ENCODE measurements at places on chromosomes 7 and 10.

- DNase-seq, result no peak
Observed at GRCh38 chr10:72126184-72126871, 38.0 kb upstream of the SPOCK2 start.

GRCh38 chr7:155365146-155365874 is 67.6 kb downstream of the INSIG1 start:
- no peak for DNase-seq

- no peak for DNase-seq
Observed at GRCh38 chr10:35056133-35056532, 34.0 kb downstream of the CUL2 start.

GRCh38 chr7:107167483-107168232 is 1.1 kb upstream of the HBP1 start:
- no peak for DNase-seq

- no peak for DNase-seq
Observed at GRCh38 chr7:17963281-17963680, 23.0 kb upstream of the SNX13 start.

- DNase-seq, result no peak
Observed at GRCh38 chr10:27687326-27687725, 58.3 kb downstream of the MKX start.

DNA sequence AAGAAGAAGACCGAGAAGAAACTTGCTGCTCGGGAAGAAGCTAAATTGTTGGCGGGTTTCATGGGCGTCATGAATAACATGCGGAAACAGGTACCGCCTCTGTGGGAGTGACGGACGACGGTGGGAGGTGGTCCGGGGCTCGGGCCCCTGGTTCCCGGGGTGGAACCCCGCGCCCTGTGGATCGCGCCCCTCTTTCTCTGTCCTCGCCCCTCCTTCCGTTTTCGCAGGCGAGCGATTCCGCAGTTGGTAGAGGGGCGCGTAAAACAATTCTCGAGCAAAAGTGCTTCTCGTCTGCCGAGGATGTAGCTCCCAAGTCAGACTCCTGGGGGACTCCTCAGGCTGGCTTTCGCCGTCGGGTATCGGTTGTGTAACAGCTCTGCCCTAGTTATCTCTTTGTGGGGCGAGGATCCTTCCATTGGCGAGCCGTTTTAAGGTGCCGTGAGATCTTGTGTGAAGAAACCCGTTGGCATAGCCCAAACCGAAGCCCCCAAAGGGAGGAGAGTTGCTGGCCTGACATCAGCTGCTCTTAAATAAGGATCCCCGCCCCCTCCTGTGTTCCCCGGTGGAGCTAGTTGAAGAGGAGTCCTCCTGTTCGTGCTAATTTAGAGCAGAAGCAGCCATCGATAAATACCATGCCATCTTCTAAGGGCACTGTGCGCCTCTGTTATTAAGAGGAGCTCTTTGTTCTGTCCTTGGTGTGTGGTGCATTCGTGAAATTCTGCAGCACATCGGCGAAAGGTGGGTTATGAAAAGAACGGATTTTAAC is 655 bp downstream of the KLHL7 start:
- DNase-seq, result peak; percentile 15

GRCh38 chr10:132753596-132753995 is 32.4 kb downstream of the NKX6-2 start:
- no peak for DNase-seq

DNA sequence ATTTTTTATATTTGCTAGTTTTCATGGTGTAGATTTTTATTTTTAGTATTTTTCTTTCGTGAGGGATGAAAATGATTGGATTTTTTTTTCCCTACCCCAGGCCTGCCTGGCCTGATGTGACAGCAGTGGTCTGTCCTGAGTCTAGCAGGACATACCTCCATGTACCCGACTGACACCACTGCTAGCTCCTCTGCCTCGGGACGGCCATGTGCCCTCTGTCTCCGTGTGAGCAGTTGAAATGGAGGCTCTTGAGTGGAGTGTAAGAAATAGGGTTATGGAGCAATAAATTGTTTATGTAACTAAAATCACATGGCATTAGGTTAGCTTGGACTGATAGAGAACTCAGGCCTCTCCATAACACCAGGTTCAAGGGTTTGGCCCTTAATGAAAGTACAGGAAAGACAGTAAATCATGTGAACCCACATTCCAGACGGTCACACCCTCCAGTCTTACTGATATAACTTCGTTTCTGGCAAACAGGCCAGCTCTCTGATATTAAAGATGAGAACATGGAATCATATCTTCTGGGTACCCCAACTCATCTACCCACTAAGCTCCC is 734.1 kb downstream of the KCNMA1 start:
- no peak for DNase-seq

- no peak for DNase-seq
Observed at GRCh38 chr10:30000802-30001571, 58.4 kb downstream of the JCAD start.

DNA sequence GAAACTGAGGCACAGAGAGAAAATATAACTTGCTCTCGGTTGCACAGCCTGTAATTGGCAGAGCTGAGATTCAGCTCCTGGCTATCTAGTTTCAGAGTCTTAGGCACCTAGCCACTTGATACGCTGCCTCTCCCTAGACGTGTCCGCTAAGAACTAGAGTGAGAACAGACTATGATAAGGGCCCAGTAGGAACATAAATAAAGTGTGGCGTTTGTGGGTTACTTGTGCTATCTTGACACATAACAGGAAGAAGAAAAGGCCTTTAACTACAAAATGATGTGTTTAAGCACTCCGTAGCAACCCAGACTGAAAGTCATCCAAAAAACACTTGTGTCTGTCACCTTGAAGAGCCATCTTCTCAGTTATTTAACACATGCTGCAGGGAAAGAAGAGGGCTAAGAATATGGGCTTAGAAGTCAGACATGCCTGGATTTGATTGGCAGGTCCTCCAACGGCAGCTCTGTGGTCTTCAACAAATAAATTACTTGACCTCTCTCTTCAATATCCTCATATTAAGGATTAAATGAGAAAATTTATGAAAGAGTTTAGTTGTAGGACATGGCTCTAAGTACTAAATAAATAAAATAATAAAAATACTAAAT is 96.2 kb downstream of the SGMS1 start:
- no peak for DNase-seq

DNA sequence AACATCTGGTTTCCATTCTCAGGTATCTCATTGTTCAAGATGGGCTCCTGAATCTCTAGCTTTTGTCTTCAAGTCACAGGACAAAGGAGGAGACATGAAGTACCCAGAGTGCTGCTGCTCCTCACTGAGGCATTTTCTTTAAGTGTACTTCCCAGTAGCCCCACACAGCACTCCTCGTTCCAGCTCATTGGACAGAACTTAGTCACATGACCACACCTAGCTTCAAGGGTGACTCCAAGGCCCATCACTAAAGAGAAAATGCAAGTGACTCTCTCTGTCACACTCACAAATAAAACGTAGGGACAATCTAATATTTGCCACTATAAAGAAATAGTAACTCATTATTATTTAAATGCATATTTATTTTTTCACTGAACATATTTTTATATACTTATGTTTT is 58.3 kb upstream of the NEUROD6 start:
- no peak for DNase-seq

GRCh38 chr7:77985974-77986339 is 187.4 kb downstream of the PHTF2 start:
- no peak for DNase-seq

- no peak for DNase-seq
Observed at GRCh38 chr10:3580565-3580964, 204.4 kb downstream of the KLF6 start.

DNA sequence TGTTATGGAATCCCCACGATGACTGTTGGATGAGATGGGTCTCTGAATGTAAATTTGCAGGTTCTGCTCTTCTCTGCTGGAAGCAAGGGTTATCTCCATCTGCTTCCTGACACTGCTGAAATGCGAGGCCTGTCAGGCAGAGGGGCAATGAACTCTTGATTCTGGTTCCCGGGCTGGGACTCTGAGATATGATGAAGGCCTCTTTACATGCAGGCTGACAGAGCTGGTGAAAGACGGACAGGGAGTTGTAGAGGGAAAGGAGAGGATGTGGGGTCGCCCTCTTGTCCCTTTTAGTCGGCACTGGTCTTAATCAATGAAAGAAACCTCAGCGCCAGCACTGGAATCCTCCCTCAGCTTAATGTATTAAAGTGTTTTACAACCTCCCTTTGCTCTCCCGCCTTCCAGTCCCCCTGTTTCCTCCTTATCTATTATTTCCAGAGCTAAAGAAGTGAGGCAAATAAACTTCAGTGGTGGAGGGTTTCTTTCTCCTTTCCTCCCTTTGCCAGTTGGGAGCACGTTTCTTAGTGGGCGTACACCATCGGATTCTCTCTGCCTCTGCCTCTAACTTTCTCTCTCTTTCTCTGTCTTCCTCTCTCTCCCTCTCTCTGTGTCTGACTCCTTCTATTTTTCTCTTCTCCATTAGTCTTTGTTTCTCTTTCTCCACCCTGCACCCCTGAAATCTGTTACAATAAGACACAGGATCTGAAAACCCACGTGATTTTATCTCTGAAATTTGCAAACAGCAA is 145.6 kb downstream of the BAMBI start:
- DNase-seq, result no peak

- no peak for DNase-seq
Observed at GRCh38 chr10:71338728-71339495, 19.9 kb downstream of the SLC29A3 start.

- no peak for DNase-seq
Observed at GRCh38 chr10:100021322-100021721, 11.6 kb upstream of the DNMBP start.

DNA sequence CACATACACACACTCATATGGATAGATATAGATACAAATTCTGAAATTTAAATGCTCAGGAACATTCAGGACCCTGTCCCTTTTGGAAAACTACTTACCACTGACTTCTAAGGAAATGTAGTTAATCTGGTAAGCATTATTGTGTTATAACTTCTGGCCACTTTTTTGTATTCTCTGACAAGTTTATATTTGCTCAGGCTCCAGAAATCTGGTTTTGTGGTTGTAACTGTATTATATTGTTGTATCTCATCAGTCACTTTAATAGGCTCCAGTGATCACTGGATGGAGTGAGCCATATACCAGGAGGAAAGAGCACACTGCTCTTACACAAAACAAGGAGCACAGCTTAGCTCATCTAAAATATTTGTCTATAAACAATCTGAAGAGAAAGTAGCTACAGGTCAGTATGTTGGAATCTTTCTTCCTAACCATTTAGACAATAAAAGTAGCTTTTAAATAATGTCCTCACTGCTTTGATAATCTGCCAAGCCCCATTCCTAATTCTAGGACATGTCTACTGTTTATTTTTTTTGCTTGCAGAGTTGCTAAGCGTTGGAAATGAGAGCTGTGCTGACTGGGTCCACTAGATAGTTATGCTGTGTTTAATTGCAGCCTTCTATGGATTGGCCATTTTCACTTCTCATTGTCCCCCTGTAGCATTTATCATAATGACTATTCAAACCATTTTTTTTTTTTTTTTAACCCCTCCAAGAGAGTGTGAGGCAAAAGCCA is 43.8 kb downstream of the SMNDC1 start:
- no peak for DNase-seq

GRCh38 chr10:26481914-26482550 is 43.9 kb downstream of the APBB1IP start:
- no peak for DNase-seq

DNA sequence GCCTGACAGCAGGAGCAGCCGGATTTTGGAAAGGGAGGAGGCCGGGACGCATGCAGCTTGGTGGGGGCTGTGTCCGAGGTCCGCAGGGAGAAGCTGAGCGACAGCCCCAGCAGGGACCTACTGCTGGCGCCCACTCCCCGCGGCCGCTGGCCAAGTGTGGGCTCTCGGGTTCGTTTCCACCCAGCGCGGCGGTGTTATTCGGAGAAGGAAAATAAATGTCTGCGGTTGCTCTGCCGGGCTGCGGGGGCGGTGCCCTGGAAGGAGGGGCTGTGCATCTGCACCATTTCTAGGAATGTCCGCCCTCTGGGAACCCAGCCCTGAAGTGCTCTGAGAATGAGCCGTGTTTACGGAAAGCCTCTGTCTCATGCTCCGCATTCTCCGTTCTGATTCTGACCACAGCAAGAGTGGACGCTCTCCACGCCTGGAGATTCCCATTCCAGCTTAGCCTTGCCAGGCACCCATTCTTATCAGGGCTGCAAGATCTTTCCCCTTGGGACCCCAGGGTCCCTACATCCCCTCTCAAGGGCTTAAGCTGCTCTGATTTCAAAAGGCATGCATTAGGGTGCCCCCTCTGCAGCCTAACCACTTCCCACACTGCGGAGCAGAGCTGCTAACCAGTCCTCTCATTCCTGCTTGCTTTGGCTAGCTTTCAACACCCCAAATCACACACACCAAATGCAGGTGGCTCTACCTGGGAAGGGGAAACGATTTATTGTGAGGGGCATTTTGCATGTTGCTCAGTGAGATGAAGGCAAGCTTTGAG is 256.6 kb upstream of the GLI3 start:
- DNase-seq, result no peak

- DNase-seq, result no peak
Observed at GRCh38 chr10:121669028-121669374, 70.8 kb upstream of the FGFR2 start.

- DNase-seq, result no peak
Observed at GRCh38 chr7:37336259-37336658, 112.4 kb downstream of the ELMO1 start.

DNA sequence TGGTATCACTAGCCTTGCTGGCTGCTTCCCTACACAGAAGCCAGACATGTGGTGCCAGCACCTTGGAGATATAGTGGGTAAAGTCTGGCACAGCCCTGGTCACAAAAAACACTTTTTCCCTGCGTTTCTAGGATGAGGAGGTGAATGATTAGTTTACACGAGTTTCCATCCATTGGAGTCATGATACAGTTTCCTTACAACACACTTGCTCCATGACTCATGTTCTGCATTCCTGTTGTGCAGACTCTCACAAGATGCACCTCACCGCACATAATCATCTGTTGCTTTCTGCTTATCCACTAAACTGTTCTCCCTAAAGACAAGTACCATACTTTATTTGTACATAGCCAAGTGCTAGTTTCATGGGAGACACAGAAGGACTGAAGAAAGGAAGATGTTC is 747.1 kb upstream of the GALNT17 start:
- no peak for DNase-seq

DNA sequence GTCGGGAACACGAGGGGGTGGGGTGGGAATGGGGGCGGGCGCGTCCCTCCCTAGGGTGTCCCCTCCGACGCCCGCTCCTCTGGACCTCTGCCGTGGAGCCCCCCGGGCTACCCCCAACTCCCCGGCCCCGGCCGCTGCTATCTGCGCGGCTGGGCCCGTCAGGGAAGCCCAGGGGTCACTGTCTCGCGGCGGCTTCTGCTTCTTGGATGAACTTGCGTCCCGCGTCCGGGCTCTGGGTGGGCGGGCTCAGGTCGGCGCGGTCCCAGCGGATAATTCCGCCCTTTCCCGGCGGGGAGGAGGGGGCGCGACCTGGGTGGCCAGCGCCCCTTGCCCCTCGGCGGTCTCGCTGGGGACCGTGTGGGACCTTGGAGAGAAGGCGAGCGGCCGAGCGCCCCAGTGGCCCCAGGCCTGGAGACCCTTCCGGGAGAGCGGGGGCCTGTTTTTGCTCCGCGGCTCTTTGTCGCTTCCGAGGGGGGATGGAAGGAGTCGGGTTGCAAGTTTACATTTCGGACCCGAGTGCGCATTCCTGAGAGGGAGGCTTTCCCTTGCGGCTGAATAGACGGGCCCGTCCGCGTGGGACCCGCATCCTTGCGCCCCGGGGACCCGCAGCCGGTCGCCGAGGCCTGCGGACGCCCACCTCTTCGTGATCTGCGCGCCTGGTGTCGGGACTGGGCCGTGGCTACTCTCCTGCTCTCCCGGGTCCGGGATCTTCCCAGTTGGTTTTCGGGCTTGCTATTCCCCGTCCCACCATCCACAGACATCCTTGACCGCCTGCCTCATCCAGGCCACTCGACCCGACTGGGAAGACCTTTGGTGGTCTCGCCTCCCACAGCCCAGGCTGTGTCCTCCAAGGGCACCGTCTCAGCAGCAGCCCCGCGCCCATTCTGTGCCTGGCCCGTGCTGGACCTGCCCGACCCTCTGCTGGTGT is 812 bp downstream of the DOCK1 start:
- DNase-seq, result no peak

GRCh38 chr10:4939224-4940072 is 23.8 kb upstream of the AKR1C1 start:
- DNase-seq, result no peak

Data from stimulated activated CD4-positive, alpha-beta T cell treated with anti-CD3 and anti-CD28 coated beads, TNF-alpha, amount 100 ng/mL, for 1 hour (primary cell).